Airway epithelial cell (primary cell): ENCODE measurements at places on chromosomes 1 and 21. TPM values are rescaled to one million over a fixed set of nuclear protein-coding genes. Genes with fewer than 3 reads are reported as not detected.

Gene MTARC2
- total RNA-seq = 2.0 and 5.8 TPM in 2 replicates

Gene DEPDC1
- total RNA-seq = 12.5 and 15.9 TPM in 2 replicates

Gene ZNF593OS
- total RNA-seq = not detected in 2 replicates

Gene ARHGEF16
- 24.3 and 24.5 TPM in 2 replicates for total RNA-seq

Gene CFAP141
- not detected in 2 replicates for total RNA-seq

Gene FCAMR
- total RNA-seq = not detected in 2 replicates

Gene TAS1R1
- total RNA-seq = not detected in 2 replicates

Gene PAFAH2
- total RNA-seq = 12.0 and 12.6 TPM in 2 replicates

Gene DYRK3
- total RNA-seq = 9.6 and 13.3 TPM in 2 replicates

Gene RNF186
- not detected in 2 replicates for total RNA-seq

Gene PGLYRP3
- total RNA-seq = 2.5 and 6.0 TPM in 2 replicates

Gene HCN3
- 0.28 and 1.3 TPM in 2 replicates for total RNA-seq

Gene NEGR1
- total RNA-seq = 0.05 and 0.07 TPM in 2 replicates

Gene DPT
- not detected in 2 replicates for total RNA-seq

Gene CPTP
- total RNA-seq = 41.8 and 48.7 TPM in 2 replicates

Gene PSMD4
- total RNA-seq = 149 and 155 TPM in 2 replicates

Gene SLC5A9
- total RNA-seq = not detected in 2 replicates

Gene DNASE2B
- not detected in 2 replicates for total RNA-seq

Gene AMY2A
- not detected in 2 replicates for total RNA-seq

Gene MAGI3
- total RNA-seq = 9.8 and 10.9 TPM in 2 replicates

Gene C1QTNF12
- total RNA-seq = 0.71 and 1.1 TPM in 2 replicates

Gene SH2D1B
- not detected in 2 replicates for total RNA-seq
